ENCODE measurements at places on chromosomes 6 and 20.

GRCh38 chr6:21420926-21421325 is 172.6 kb upstream of the SOX4 start:
- no peak for DNase-seq

- DNase-seq = no peak
Measured at GRCh38 chr6:101085327-101085726, 204.2 kb upstream of the ASCC3 start.

DNA sequence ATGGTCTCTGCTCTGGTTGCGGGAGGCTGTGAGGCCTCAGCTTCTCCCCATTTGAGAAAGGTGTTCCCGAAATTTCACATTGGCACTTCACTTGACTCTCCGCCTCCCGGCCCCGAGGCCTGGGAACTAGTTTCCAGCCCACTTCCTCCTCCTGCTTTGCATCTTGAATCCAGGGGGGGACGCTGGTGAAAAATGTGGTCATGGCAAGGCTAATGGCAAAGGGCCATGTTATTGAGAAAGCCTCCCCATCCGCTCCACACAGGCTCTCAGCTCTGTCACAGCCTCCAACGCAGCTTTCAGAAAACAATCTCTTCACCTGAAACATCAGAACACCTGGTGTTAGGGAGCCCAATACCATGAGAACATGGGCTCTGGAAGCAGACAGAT is 5.6 kb downstream of the PLAGL2 start:
- no peak for DNase-seq

DNA sequence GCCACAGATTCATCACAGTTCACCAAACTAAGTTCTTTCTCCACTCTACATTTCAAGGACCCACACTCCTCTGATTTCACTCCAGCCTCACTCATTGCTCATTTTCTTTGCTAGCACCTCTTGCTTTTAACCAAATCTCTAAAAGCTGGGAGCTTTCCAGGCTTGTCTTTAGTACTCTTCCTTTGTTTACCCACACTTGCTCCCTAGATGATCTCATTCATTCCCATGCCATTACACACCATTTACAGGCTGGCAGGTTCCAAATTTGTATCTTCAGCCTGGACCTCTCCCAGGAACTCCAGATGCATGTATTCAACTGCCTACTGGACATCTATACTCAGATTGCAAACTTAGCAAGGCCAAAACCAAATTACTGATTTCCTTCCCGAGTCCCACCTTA is 5.3 kb upstream of the GUCA1B start:
- DNase-seq = peak; percentile 75

DNA sequence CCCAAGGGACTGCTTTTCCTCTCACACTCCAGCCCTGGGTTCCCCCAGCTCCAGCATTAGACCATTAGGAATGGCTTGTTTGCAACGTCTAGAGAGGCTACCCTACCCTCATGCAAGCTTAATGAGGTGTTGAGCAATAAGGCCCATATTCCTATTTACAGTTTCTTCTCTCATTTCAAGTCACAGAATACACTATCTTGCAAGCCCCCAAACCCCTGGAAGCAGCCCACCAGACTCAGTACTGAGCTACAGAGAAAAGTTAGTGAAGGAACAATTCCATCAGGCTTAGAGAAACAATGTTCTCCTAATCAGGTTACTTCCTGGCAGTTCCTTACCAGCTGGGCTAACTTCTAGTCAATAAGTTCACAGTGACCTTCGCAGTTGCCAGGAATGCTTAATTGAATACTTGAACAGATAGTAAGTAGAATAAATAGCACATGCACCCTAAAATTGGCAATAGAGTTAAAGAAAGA is 606.5 kb upstream of the NOX3 start:
- no peak for DNase-seq

DNA sequence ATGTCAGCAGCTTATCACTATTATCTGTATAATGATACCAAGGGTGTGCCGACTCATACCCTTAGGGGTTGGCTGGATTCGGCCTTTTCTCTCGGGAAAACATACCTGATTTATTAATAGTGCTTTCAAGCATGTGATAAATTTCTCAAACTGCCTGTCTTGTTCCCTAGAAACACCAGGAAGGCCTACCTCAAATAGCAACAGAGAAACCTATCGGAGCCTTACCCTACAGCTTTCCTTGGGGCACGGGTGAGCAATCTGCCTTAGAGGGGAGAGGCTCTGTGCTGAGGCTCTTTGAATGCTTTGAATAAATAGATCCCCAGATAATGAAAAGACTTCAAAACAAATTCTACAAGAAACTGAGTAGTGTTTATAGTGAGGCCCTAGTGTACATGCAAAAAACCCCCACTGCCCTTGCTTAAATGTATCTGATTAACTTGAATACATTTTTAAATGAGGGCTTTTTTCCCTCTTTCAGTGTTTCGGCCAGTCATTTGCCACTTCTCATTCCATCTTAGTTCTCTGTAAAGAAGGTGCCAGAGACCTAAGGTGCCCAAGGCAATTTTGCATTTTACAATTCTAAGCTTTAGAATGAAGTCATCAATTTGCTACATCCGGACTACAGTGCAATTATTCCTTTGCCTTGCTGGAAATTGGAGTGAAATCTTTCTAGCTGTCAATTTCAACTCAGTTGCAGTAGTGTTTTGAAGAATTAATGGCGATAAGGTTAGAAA is 320.1 kb downstream of the ESR1 start:
- DNase-seq = no peak

DNA sequence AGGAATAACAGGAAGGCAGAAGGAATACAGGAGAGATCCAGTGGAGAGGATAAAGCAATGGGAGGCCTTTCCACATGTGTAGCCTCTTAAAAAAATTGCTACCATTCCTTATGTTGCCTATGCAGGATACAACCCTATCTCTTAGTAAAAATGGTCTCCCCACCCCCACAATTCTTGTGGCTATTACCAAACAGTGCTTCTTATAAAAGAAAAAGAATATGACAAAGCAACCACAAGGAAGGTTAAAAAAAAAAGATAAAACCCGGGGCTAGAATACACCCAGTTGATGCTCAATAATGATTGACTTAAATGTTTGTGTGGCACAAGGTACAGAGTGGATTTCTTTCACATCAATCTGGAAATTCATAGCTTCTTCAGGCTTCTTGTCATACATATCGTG is 250.9 kb downstream of the HIVEP2 start:
- no peak for DNase-seq

- no peak for DNase-seq
Measured at GRCh38 chr6:137928286-137928685, 61.2 kb downstream of the TNFAIP3 start.

DNA sequence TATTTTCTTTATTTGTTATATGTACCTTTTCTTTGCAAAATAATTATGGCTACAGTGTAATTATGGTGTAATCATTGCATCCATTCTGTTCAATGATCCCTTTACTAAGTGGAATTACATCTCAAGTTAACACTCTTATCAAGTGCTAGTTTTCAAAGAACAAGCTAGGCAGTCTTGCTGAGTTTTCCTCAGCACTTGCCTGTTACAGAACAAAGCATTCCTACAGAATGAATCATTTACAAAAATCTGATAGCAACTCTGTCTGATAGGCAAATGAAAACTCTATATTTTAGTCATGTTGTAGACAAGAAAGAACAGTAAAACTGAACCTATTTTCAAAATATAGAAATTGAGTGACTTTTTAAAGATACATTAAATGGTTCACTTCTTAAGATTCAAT is 109.8 kb upstream of the POU3F2 start:
- no peak for DNase-seq

- no peak for DNase-seq
Measured at GRCh38 chr6:48243071-48243470, 132.1 kb upstream of the PTCHD4 start.

- no peak for DNase-seq
Measured at GRCh38 chr6:116034327-116034726, 26.4 kb downstream of the FRK start.

GRCh38 chr20:64083804-64084684 is at the start of gene LKAAEAR1:
LKAAEAR1 (minus strand) TSS chr20:64084398; CDS start chr20:64084219, 179 bp downstream.
- DNase-seq = no peak

- DNase-seq = no peak
Measured at GRCh38 chr6:168450917-168451316, 9.9 kb downstream of the SMOC2 start.

- DNase-seq = no peak
Measured at GRCh38 chr6:88653936-88654335, 309.5 kb downstream of the RNGTT start.

DNA sequence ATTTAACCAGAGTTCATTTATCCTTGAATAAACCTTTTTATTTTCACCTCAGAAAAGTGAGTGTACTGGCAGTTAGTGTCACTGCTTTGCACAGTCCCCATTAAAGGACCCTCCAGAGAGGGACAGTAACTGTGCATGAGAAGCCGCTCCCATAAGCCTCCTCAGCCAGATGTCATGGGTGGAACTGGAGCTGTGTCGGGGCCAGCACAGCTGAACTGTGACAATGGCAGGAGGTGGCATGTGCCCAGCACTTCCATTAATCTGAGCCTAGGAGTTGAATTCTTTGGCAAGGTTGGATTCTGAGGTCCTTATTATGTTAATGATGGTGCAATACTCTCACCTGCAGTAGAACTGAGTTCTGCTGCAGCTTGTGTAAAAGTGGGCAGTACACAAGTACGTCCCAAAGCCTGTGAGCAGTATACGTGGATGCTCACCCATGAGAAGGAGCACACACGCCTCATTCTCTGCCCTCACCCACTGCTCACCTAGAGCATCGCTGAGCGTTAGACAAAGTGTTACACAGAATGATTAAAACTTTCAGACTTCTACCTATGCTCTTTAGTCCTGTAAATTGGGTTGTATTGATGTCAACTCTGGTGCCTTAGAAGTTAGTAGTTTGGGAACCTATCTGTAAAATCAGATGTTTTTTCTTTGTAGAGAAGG is 11.9 kb upstream of the CSE1L start:
- DNase-seq = no peak
